ENCODE measurements at places on chromosomes 12 and 14.

DNA sequence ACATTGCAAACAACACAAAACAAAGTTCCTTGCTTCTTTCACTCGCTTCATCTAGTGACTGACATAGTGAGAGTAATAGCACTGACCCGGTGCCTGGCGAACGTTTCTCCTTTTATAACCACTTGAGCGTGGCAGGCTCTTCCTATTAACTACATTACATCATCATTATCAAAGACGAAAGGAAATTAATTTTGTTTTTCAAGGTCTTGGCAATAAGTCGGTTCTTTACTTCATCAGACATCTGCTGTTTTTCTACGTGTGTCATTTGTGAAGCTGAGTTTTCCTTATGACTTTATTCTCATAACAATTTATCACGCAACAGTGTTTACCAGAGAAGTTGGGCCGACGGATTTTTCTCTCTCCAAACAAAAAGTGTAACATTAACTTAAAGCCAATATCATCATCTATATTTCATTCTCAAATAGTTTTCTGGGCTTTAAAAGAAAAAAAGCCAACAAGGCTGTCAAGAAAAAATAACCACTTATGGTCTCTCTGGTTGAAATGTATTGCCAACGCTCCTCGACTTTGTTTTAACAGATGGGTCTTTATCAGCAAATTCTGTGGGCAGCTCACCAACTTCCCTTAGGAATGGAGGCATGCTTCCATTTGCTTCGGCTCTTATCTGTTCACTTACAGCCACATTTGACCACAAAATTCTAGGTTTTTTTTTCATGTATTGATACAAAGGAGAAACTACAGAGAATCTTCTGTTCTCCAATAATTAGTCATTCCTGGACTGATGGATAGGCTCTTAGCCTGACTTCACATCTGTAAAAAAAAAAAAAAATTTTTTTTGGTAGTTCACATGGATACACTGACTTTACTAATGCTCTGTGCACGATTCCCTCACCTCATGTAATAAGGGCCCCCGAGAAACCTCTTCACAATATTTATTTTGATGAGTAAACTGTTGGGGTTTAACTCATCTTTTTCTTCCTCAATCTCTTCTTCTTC lies 97.1 kb upstream of the CDKN3 start:
- DNase-seq = no peak

DNA sequence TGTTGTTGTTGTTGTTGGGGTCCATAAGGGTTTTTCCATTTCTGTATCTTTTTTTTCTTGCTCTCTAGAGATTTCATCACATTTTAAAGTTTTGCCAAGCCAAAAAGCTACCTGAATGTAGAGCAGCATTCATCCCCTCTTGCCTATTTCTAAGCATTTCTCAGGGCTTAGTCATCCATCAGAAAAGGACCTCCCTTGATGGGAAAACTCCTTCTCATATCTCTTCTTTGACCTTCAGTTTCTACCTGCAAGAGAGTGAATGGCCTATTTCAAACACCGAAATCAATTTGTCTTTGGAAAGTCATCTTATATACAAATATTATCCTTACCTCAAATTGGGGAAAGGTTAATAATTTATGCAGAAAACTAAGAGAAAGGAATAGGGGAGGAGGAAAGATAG lies 4.5 kb downstream of the MYBPC1 start:
- no peak for DNase-seq

DNA sequence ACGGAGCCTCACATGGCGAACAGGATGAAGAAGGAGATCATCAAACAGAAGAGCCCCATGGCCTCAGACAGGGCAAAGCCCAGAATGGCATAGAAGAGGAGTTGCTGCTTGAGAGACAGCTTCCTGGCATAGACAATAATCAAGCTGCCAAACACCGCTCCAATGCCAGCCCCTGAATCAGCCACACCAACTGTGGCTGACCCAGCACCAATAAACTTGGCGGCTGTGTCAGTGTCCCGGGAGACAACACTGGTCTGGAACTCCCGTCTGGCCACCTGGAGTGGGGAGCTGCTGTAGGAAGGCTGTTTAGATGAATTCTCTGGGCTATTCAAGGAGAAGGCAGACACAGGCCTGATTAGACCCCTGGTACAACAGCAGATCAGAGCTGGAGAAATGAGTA lies 100.1 kb downstream of the HEATR5A start:
- no peak for DNase-seq

- no peak for DNase-seq
Observed at GRCh38 chr14:64673316-64673715, 30.9 kb upstream of the PLEKHG3 start.

- no peak for DNase-seq
Observed at GRCh38 chr14:100103250-100104005, 38.2 kb downstream of the EVL start.

DNA sequence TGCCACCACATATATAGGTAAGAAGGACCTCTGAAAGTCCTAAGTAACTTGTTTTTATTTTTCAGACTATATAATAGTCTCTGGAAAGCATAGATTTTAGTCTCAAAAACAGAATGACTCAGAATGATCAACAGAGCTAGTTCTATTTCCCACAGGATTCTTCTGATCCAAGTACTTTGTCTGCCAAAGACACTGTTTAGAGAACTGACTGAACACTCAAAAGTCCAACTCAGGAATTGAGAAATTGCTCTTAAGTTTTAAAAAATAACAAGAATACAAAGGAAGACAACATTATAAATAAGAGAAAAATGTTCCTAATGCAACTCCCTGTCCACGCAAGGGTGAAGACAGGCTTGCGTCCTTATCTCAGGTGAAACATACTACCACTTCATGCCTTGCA lies 29.0 kb downstream of the LGMN start:
- DNase-seq = no peak

GRCh38 chr12:22765421-22766130 lies 140.6 kb downstream of the ETNK1 start:
- no peak for DNase-seq

- no peak for DNase-seq
Observed at GRCh38 chr14:68525516-68525915, 267.4 kb downstream of the ZFP36L1 start.

DNA sequence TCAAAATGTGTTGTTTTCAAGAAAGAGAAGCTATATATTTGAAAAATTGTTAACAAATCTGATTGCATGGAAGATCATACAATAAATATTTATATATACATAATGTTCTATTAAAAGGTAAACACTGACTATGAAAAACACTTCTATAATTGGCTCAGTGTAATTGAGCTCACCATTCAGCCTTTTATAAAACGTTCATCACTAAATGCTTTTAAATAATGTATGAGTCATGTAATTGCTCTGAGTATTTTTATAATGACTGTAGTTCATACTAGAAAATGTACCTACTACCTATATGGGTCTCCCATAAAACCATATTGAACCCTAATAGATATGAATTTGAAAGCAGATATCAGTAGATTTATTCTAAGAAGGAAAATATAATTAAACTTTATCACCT lies 240.4 kb upstream of the MGAT4C start:
- DNase-seq = no peak

GRCh38 chr14:99258876-99259726 lies 12.9 kb downstream of the BCL11B start:
- DNase-seq = peak; percentile 88

GRCh38 chr12:42327227-42327590 lies 1.2 kb downstream of the PPHLN1 start:
- no peak for DNase-seq

GRCh38 chr12:113134071-113134470 lies 1.5 kb downstream of the RASAL1 start:
- no peak for DNase-seq

DNA sequence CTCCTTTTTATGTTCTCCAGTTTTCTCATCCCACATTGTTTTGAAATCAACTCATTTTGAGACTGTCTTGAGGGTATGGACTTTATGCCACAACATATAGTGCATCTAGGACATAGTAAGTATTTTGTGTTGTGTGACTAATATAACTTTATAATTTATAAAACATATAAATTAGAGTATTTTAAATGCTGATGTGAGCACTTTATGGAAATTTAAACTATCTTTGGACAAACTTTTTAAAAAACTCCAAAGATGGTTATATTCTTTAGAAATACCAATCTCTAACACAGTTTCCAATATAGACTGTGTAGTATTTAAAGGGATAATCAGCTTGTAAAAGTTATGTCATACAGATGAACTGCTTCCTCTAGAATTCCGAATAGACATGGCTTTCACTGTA lies 87.4 kb downstream of the LRIG3 start:
- DNase-seq = no peak

DNA sequence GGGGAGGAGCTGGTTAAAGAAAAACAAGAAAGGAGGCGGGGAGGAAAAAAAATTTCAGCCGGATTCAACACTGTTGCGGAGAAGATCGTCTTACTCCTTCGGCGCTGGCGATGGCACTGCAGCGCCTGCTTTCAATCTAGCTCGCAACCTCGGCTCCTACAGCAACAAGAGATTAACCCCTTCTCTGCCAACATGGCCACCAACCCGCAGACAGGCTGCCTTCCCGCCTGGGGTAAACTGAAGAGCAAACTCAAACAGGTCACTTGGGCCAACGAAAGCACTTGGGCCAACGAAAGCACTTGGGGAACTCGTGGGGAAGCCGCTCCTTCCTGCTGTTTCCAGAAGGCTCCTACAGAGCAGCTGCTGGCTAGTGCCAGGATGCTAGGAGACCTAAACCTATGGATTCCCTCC lies 73.7 kb downstream of the CIT start:
- DNase-seq = no peak

DNA sequence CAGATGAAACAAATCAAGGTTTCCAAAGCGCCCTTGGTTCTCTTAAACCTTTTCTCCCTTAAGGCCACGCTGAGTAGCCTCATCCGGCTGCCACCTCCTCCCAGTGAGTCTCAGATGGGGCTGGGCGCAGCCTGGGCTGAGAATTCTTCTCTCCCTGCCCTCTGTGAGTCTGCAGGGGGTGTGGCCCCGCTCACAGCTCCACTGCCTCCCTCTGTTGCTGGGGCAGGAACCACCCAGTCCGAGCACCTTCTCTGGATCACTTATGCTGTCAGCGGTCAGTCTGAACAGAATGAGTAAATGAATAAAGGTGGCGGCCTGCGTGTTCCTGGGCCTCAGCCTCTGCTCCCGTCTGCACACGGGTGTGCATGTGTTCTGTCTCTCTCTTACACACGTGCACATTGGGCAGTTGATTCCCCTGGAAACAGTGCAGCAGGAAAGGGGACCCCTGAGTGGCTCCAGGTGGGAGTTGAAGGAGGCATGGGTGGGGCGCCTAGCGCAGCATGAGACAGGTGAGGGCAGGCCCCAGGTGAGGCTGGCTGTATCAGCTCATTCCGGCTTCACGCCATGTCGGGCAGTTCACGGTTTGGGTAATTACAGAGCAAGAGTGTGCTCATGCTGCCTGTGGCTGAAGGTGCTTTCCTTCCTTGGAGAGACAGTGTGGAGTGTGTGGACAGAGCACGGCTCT lies 4.3 kb downstream of the PAPLN start:
- no peak for DNase-seq

DNA sequence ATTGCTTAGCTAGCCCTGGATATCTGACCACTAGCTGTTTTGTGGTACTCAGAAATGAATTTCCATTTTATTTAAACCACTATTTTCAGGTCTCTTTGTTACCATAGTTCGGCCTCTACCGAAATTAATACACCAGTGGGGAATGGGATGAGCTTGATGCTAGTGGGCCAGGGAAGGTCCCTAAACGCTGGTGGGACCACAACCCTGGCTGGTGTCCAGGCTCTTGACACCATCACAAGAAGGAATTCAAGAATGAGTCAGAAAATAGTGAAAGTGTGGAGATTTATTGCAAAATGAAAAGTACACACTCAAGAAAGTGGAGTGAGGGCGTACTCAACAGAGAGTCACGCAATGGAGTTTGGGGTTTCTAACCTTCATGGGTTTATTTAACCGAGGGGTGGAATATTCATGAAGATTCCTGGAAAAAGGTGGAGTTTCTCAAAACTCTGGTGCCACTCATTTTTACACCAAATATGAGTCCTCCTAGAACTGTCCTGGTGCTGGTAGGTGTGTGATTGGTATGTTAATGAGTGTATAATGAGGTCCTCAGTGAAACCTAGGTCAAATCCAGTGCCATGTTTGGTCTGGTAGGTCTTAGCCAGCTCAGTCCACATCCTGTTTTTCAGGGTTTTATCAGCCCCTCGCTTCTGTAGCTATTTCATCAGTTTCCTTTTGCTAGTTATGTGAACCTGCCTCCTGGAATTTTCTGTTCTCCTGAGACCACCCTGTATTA lies 38.9 kb upstream of the LRP6 start:
- no peak for DNase-seq

- no peak for DNase-seq
Observed at GRCh38 chr12:127355061-127355841, 911.7 kb upstream of the TMEM132C start.

DNA sequence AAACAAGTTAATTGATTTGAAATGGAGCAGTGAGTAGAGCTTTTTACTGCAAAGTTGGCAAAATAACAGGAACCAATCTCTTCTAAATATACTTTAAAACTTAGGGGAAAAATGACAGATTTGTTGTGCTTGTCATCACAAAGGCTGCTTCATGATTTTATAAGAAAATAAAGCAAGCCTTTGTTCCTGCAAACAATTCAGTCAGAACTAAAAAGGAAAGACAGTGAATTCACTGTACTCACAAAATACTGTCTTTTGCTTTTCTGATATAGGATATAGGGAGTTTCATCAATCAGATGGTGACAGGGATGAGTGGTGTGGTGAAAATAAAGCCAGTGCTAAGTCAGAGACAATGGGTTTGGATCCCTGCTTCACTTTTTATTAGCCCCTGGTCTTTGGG lies 126.0 kb downstream of the HELB start:
- DNase-seq = no peak

GRCh38 chr14:104781271-104782077 lies 14.1 kb downstream of the AKT1 start:
- DNase-seq = no peak

DNA sequence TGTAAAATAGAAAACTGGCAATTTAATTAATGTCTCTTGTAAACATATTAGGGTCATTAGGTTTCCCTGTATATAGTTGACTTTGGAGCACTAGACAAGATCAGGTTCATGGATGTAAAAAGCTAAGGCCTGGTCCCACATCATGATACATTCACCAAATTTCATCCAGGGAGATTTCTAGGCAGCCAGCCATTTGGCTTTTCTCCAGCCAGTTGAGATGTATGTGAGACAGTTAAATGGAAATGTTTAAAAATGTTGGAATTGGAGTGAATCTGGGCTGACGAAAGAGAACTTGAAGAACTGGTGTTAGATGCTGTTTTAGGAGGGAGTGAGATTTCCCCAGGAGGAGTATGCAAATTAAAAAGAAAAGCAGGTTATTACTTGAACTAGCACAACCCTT lies 41.8 kb upstream of the CLEC14A start:
- DNase-seq = no peak

DNA sequence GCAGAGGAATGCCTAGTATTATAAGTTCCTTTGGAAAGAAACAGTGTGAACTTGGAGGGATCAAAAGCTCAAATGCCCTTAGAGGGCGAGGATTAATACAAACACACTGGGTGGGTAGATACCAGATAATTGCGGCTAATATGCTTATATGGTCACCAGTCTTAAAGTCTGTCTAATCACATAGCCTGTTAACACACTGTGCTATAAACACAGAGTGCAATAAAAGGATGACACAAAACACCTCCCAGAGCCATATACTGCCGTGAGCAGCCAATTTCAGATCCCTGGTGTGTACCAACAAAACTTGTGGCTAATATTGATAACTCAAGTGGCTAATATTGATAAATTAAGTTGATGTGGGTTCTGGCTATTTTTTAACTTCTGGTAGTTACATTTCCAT lies 1.7 kb upstream of the IL26 start:
- no peak for DNase-seq

Data from CD8-positive, alpha-beta memory T cell (primary cell).